ENCODE measurements at places on chromosomes 1 and 21.

DNA sequence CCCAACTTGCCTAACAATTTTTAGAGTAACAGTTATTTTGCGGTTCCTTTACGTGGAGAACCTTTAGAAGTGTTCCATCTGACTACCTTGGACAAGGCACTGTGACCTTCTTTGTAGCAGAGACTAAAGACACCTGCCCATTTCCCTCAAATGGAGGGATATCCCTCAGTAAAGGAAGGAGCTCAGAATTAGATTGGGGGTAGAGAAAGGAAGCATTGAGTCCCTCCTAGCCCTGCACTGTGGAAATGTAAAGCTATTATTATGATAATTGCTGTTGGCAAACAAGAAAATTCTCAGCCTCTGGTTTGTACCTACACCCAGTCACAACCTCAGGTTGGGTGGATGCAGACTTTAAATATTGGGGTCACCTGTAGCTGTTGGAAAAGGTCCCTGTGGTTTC, 72.6 kb upstream of the MACF1 start:
- no peak for DNase-seq

DNA sequence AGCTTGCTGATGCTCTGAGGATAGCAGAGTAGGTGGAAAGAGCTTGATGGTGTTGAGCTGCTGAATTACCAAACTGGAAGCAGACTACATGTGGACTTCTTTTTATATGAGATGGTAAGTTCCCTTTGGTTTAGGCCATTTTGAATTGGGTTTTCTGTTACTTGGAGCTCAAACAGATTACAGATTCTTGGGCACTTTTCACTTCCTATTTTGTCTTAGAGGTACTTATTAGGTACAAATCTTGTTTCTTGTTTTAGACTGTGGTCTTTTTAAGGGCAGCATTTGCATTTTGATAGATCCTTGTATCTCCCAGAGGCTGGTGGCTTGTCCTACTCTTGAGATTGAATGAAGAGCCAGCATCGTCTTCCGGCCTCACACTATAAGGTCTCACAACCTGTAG, 70.2 kb downstream of the GADD45A start:
- DNase-seq = no peak

- no peak for DNase-seq
Observed at GRCh38 chr1:153245466-153245865, 14.0 kb upstream of the LORICRIN start.

DNA sequence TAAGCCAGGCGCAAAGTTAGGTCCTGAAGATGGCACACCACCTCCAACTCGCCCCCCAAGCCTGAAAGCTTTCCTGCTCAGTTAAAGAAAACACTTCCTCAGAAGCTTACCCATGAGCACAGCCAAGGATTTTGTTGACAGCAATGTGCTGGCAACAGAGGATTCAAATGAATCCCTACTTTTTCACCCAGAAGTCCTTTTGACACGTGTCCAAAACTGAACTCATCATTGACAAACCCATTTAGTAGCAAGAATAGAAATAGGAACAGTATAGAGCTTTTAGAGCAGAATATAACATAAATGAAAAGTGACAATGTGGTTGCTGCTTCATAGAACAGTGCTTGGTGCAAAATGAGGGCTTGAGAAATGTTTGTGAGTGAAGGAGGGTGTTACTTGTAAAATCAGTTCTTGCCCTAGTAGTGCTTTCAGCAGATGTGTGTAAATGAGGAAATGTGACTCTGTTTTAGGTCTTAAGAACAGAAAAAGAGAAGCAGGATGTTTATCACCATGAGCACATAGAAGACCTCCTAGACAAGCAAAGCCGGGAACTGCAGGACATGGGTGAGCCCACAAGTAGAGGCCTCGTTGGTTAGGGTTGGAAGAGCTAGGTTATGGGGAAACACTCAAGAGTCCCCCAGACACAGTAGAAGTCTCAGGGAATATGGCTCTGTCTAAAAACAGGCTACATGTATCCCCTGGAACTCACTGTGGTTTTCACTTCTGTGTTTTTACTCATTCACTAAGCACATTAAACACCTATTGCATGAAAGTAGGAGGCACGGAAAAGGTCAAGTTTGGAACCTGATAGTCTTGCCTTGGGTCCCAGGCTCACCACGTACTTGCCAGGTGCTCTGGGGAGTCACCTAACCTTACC, 48.6 kb upstream of the TMEM125 start:
- DNase-seq = no peak

- DNase-seq = no peak
Observed at GRCh38 chr21:43644609-43645008, 14.7 kb downstream of the HSF2BP start.

DNA sequence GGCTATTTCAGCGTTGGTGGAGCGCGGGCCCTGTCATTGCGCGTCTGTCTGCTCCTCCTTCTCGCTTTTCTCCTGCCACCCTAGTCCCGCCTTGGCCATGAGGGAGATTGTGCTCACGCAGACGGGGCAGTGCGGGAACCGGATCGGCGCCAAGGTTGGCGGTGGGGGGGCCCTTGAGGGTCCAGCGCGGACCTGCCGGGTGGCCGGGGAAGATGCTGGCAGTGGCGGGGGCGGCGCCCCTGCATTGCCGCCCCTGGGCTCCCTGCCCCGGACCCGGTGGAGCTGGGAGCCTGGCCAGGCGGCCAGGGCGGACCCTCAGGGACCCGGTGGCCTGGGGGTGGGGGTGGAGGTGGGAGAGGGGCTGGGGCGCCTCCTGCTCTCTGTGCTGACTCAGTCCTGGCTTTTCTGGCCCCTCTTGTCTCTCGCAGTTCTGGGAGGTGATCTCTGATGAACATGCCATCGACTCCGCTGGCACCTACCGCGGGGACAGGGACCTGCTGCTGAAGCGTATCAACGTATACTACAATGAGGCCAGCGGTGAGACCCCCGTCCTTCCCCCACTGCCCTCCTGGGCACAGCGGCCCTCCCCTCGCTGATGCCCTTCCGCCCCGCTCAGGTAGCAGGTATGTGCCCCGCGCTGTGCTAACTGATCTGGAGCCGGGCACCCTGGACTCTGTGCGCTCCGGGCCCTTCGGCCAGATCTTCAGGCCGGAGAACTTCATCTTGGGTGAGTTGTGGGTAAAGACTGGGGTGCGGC, 58.3 kb upstream of the MAP1LC3C start:
- no peak for DNase-seq

- DNase-seq = no peak
Observed at GRCh38 chr1:90640325-90640724, 76.8 kb downstream of the BARHL2 start.

DNA sequence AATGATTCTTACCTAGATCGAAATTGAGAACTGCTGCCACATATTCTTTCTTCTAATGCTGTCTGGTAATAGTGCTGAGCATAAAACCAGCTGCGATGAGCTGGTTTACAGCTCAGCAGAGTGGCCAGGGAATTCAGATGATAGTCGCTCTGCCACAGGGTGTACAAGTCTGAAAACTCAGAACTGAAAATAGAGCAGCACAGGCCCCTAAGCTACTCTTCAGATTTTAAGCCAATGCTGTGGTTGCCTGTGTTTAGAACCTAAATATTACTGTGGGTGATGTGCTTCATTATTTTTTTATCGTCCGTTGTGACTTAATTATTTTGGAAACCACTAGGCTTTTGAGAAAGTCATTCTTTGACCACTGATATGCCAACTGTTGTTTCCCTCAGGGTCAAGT, 152.0 kb downstream of the ADGRL4 start:
- DNase-seq = no peak

GRCh38 chr1:23081376-23081775, 62.1 kb downstream of the KDM1A start:
- no peak for DNase-seq

- DNase-seq = no peak
Observed at GRCh38 chr1:109718495-109718894, 6.4 kb downstream of the GSTM5 start.

GRCh38 chr1:78665809-78666208, 16.2 kb downstream of the IFI44 start:
- no peak for DNase-seq

- DNase-seq = no peak
Observed at GRCh38 chr1:58845942-58846341, 62.1 kb upstream of the JUN start.

- no peak for DNase-seq
Observed at GRCh38 chr21:16840538-16840937, 672.3 kb upstream of the CXADR start.

- DNase-seq = no peak
Observed at GRCh38 chr1:4171480-4172450, 271.7 kb upstream of the C1orf174 start.

DNA sequence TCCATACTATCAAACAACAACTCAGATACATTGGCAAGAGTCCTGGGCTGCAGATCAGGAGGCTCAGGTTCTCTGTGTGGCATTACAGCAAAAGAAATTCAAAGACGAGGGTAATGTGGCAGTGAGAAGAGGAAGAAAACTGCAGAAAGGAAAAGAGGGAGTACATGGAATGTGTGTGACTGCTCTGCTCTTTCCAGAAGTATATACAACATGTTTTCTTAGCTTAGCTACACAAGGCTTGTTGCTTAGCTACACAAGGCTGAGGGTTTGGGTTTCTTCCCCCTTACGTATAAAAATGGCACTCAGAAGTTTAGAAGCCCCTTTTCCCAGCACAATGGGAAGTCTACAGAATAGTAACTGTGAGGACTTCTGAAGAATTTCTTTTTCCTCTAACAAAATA, 86.0 kb downstream of the PRRX1 start:
- DNase-seq = no peak

DNA sequence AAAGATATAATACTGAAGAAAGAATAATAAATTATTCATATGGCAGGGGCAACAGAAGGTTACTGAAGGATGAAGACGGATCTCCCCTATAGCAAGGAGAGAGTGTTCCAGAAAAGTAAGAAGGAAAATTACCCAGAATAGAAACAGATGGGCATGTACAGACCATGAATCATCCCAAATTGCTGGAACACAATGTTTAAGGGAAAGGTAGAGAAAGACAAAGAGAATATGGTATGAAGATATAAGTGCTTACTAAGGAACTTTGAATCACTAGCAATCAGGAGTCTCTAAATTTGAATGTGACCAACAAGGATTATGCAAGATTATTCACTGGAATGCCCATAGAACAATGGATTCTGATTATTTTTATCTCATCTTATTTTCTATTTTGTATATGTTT, 375.4 kb downstream of the COL11A1 start:
- no peak for DNase-seq

- DNase-seq = no peak
Observed at GRCh38 chr1:176022574-176022973, 184.5 kb downstream of the COP1 start.

GRCh38 chr21:26124896-26125295, 45.7 kb downstream of the APP start:
- DNase-seq = no peak

- no peak for DNase-seq
Observed at GRCh38 chr1:217088521-217089284, 365.5 kb upstream of the ESRRG start.

DNA sequence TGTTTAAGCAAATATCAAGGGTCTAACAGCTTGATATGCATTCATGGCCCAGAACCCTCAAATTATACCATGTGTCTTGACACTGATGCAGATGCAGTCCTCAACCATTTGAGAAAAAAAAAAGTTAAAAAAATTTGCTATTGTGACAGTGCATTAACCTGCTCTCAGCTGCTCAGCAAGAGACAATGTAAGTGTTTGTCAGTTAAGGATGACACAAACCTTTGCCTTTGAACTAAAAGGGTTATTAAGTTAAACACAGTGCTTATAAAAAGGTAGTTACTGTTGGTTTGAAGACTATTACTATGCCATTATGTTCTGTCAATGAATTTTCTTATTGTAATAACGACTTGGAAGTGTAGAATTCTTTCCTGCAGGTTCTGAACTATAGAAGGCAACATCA, 655.6 kb upstream of the NEGR1 start:
- DNase-seq = no peak

DNA sequence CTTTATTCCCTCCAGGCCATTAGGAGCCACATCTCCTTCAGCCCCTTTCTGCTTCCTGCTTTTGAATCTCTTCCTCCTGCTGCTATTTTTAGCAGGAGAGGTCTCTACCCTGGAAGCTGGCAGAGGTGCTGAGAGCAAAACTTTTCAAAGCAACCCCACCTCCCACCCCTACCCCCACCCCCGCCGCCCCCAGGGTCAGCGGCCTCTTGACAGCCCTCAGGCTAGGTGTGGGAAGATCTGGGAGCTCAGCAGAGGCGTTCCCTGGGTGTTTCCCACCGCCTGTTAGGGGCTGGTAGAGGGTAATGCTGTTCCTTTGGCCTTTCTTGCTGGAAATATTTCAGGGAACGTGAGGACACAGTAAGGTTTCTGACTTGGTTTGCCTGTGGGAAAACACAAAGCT, 112.5 kb upstream of the CACHD1 start:
- no peak for DNase-seq

DNA sequence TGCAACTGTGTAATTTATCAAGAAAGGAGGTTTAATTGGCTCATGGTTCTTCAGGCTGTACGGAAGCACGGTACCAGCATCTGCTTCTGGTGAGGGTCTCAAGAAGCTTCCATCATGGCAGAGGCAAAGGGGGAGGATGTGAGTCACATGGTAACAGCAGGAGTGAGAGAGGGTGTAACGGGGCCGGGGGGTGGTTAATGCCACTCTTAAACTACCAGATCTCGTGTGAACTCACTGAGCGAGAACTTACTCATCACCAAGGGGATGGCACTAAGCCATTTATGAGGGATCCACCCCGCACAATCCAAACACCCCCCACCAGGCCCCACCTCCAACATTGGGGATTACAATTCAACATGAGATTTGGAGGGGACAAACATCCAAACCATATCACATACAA, 21.0 kb upstream of the IFFO2 start:
- no peak for DNase-seq

GRCh38 chr1:184910691-184911091, 63.6 kb downstream of the NIBAN1 start:
- no peak for DNase-seq
